ENCODE measurements at places on chromosomes 3 and 15.

DNA sequence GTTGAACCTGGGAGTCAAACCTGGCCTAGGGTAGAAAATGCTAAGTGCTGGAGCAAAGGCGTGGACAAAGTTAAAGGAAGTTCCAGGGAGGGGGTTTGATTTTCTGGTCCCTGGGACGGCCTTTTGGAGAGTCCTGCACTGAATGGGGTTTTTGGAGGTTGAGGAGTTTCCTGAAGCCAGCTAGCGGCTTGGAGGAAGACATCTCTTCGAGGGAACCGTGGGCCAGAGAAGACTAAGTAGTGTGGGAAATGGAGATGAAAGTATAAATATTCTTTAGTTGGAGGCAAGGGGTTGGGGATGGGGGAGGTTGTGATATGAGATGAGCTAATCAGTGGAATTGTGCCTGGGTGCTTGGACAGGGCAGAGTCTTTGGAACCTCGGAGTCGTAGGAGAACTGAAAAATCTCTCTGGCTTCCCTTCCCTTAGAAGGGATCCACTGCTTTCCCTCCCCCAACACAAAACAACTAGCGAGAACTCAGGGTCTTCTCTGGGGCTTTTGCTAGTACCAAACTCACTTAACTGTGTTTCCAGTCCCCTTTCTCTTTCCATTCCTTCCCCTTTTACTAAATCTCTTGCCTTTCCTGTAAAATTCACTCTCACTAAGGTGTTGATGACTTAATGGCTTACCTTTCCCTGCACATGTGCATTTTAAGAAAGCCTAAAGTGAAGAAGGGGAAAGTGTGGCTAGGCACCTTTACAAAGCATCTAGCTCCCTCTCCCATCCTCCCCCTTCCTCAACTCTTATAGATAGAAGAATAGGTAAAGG is 1.0 kb downstream of the LPP start:
- DNase-seq = peak; percentile 43

- DNase-seq = no peak
Observed at GRCh38 chr15:50234764-50235163, 30.8 kb downstream of the HDC start.

DNA sequence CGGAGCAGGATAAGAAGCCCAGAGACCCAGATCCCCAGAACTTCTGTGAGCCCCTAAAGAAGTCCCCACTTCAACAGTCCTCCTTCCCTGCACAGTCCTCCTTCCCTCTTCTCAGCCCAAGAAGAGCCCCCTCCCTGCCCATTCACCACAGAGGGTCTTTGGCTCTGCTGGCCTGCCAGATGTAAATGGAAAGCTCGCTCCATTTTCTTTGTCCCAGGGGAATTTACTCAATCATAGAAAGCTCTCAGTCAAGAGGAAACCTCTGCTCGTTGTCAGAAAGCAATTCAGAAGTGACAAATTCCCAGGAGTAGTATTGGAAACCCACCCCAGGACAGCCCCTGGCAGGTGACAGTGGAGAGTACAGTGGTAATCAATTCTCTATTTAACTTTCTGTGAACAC is 105.5 kb upstream of the SMAD3 start:
- no peak for DNase-seq

GRCh38 chr15:64619880-64620839 is 155.2 kb downstream of the RBPMS2 start:
- peak; percentile 58 for DNase-seq

DNA sequence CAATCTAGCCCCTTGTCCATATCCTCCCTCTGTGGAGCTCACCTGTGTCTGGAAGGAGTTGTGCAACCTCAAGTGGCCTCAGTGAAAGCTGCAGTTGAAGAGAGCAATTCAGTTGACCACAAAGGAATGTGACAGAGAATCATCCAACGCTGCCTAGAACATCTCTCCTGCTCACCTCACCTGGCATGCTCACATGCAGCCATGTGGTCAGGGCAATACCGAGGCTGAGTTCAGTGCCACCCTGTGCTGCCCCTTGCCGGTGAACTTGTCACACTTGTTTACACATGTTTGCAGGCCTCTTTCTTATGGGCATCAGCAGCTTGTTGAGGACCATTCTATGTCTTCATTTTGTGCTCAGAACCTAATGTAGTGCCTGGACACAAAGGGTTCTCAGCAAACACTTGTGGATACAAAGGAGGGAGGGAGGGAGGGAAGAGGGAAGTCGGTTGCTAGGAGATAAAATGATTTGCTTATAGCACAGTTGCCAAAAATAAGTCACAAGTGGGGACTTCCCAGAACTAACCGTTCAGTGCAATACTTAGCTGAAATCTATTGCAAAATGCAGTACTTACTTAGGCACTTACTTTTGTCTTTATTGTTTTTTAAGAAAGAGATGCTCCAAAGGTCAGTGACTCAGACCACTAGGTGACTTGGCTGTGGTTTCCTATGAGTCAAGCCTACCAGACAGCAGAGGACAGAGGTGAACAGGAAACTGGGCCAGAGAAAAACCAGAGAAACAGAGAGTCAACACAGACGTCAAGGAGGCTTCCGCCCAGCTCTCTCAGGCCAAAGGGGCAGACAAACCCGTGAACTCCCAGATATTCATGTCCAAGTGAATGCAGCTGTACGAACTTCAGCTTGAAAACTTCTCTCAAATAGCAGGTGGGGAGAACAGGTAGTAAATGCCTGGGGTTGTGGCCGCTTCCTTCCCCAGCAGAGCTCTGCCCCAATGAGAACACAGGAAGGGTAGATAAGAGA is 227.8 kb upstream of the CTNNB1 start:
- DNase-seq = peak; percentile 69

DNA sequence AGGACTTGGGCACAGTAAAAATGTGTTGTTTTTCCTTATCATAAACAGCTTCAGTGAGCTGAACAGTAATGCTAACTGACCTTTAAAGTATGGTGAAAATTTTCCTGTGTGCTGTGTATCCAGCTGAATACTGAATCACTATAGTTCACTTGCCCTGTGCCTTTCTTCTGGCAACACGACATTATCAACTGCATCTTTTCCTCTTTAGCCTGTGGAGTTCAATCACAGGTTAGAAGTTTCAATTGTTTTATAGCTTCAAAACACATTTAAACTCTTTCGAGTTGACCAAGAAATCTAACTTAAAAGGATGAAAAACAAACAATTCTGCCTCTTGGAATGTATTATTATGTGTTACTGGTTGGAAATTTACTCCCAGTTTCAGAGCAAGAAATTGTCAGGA is 1120.7 kb upstream of the ALCAM start:
- DNase-seq = peak; percentile 39
